ENCODE measurements at places on chromosomes 11 and 22.

- no peak for DNase-seq
These were observed 5.5 kb upstream of the PGM2L1 start for GRCh38 chr11:74403607-74404321.

GRCh38 chr11:115279813-115280761, 224.1 kb downstream of the CADM1 start:
- no peak for DNase-seq

DNA sequence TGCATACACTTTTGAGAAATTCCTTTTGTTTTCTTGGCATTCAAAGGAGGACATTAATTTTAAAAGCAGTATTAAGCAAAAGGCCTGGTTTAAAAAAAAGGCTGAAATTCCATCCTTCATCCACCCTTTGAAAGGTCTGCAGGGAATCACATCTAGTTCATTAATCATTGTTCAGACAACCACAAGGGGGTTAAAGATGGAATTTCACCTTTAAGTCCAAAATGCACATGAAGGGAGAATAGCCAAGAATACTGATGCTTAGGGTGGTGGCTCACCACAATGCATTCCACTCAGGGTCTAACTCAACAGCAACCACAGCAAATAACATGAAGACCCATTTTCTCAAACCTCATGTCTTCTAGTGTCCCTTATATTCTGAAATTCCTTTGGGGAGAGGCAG, 256.9 kb downstream of the CADM1 start:
- no peak for DNase-seq

DNA sequence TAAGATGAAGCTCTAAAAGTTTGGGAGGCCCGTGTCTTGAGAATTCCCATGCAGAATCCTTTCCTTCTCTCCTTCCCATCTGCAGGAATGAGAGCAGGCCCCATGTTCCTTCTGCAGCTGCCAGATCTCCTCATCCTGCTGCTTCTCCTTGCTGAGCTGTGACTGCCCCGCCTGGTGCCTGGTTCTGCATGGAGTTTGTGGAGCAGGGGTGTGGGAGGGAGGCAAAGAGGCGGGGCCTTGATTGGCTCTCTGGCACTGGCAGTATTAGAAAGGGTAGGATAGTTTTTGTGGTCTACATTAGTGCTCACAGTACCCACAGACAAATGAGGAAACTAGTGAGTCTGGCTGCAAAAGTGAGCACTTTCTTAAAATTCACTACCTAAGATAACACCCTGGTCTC, 91.1 kb upstream of the CLPB start:
- peak; percentile 53 for DNase-seq

GRCh38 chr11:110162216-110162615, 69.0 kb downstream of the ZC3H12C start:
- no peak for DNase-seq

DNA sequence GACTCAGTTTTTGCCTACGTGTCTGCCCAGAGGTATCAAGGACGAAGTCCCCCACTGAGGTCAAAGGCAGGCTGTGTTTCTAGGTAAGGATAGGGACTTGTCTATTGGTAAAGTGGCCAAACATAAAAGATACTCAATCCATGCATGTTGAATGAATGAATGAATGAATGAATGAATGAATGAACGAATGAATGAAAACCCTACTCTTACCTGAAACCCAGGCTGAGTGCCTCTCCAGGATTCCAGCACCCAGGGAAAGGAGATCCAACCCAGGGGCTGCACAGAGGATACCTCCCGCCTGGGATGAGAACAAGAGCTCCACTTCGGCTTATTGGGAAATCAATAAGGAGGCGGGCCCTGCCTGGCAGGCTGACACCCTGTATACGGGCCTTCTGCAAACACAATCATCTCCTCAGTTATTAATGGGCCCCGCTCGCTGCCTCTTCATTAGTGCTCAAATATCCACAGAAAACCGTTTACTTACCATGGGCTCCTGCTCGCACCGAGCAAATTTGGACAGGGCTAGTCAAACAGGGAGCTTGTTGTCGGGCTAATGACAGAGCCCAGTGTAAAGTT, 177.4 kb downstream of the BUD13 start:
- no peak for DNase-seq

DNA sequence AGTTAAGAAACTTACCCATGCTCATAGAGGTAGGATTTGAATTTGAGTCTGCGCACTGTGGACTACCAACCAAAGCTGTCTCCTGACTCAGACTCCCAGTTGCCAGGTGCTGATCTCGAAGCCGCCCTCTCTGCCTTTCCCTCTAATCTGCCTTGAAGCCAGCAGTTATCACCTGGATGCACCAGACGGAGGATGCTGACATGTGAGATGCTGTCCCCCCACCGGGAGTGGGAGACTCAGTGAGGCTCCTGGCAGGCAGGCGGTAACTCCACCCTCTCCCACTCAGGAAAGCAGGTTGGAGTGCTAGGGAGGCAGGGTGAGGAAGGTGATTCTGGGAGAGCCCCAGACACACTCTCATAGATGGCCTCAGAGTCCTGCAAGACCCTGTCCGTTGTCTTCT, 40.4 kb downstream of the KIAA1671 start:
- DNase-seq, result no peak

GRCh38 chr11:468493-468892, 18.4 kb downstream of the PTDSS2 start:
- DNase-seq, result no peak

DNA sequence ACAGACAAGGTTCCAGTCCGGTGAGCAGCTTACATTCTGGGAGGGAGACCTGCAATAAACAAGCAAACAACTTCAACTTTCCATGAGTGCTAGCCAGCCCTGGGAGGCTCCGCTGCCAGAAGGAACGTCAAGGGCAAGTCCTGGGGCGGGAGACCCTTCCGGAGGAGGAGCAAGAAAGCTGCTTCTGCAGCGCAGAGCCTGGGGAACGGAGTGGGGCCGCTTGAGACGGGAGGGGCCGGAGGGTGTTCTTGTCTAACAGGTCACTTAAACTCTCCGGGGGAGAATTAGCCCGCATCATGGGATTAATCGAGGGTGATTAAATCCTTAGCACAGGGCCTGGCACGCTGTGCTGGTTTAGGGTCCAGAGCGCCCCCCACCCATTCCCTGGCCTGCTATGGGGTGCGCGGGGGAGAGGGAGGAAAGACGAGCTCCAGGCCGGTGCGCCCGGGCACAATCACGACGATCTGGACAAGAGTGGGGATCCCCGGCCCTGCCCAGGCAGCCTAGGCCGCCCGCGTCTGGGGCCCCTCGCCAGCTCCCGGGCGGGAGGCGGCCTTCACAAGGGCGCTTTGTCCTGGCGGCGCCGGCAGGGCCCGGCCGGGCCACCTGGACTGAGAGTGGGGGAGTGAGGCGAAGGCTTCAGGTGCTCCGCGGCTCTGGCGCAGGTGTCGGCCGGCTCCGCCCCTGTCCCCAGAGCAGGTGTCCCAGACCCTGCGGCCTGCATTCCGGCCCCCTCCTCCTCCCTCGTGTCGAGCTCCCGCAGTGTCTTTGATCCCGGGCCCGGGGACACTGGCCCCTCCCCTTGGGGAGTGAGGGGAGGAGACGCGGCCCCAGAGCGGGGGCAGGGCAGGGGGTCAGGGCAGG, 663 bp upstream of the LARGE2 start:
- no peak for DNase-seq

- no peak for DNase-seq
These were observed 173.3 kb upstream of the PDGFD start for GRCh38 chr11:104337273-104337672.

DNA sequence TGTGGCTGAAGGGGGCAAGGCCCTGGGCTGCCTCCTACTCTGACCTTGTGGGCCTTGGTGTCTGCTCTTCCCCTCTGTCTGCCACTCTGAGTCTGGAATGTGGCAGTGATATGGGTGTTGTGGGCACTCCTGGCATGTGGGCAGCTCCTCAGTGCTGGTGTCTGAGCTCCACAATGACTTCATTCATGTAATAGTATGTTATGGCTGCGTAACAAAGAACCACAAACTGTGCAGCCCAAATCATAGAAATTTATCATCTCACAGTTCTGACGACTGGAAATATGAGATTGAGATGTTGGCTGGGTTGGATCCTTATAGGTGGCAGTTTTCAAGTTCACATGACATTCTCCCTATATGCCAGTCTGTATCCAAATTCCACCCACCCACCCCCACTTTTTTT, 59.1 kb downstream of the BCR start:
- DNase-seq, result no peak

GRCh38 chr11:92707665-92708064, 261.8 kb upstream of the MTNR1B start:
- DNase-seq, result no peak
